Activated effector memory CD4-positive, alpha-beta T cell treated with Interleukin-2 at 50 U/mL for 16 hours (primary cell): ENCODE measurements at places on chromosomes 12 and 14.

DNA sequence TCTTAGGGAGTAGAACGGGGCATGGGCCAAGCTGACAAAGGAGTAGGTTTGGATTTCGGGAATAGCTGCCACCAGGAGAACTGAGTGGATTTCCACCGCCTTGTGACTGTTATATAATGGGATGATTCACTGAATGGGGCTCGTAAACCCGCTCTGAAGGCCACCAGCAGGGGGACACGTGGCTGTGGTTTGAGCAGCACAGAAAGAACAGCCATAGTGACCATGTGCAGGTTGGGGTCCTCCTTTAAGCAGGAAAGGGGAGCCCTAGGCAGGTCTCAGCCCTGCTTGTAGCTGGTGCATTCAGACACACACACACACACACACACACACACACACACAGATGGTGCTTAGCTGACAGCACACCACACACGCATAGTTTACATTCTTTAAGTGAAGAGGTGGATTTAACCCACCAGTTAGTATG lies 8.6 kb upstream of the ASB2 start:
- DNase-seq = no peak

- no peak for DNase-seq
These were observed 54.7 kb downstream of the BCL11B start for GRCh38 chr14:99217066-99217955.

DNA sequence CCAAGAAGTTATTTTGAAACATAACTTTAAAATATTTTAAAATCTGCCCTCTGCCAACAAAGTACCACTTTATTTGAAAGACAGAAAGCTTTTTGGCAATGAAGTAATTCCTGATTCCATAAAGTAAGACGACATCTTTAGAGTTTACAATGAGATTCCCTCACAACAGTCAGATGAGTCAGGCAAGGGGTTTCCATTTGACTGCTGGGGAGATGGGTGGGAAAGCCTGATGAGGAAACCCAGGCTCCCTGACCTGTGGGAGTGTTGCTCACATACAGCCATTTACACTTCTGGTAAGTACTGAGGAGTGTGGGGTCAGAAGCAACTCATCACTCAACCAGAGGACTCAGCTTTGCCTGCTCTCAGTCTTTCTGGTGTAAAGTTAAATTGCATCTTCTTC lies 10.2 kb downstream of the KITLG start:
- DNase-seq = no peak

DNA sequence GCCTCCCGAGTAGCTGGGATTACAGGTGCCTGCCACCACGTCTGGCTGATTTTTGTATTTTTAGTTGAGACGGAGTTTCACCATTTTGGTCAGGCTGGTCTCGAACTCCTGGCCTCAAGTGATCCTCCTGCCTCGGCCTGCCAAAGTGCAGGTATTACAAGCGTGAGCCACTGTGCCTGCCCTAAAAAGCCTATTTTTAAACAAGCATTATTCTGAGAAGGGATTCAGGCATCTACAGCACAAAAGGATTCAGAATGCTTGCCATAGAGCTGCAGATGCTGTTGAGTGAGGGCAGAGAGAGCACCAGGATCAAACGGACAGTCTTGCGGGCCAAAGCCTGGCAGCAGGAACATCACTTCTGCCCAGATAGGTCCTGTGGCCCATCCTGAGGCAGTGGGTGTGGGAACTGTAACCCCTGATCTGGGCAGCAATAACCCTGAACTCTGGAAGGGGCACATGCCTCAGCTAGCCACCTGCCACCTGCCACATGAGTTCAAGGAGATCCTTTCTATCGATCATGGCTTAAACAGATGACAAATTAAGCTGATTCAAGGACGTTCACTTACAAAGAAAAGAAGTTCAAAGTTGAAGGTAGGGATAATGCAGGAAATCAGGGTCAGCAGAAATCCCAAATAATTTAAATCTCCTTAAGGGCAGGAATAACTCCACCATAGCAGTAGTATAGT lies 16.8 kb upstream of the SNX6 start:
- DNase-seq = no peak

DNA sequence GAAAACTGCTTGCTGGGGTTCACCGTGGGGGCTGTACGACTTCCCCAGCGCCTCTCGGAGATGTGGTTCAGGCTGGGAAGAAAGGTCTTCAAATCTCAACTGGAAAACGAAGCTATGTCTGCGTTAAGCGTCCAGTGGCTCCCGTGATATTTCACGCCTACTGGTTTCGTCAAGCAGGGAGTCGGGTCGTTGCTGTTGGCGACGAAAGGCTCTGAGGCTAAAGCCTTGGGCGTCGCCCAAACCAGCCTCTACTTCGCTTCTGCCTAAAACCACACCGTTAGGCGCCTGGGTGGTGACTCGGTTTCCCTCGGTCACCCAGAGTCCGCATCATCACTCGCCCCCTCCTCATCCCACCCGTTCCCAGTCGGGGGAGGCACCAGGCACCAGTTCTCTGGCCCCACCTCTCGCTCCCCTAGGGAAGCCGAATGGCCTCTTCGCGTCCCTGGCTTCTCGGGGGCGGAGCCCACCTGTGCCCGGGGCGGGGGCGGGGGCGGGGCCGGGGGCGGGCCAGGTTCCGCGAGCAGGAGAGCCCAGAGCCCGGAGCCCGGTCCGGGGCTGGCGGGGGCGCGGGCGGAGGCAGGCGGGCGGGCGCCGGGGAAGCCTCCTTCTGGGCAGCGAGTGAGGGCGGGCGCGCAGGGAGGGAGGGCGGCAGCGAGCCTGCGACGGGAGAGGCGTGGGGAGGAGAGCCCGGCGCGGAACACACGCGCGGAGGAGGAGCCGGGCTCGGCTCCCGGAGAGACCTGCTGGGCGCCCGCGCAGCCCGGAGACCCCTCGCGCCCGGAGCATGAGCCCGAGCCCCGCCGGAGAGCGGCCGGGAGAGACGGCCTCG lies at the start of gene B4GALNT3:
TSS of gene B4GALNT3 (plus strand) at position 510 of the 829 bp plus-strand sequence. CDS start 438 bp downstream, outside the sequence.
- peak; percentile 35 for DNase-seq

DNA sequence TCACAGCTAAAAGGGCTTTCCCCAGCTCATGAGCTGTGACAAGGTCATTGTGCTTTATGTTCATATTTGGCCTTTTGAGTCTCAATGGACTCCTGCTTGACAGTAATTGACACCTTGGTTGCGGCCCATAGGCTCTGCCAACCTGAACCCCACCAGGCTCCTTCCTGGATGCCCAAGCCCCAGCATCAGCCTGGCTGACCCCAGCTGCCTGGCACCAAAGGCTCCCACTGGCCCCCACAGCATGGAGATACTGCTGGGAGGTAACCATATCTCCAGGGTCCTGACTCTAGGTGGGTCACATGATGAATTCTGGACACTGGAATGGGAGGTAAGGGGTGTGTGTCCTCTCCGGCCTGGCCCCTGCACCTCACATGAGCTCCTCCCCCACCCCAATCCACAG lies 50.2 kb downstream of the CLMN start:
- DNase-seq = no peak

- DNase-seq = no peak
These were observed 42.6 kb upstream of the CHGA start for GRCh38 chr14:92880351-92880750.

DNA sequence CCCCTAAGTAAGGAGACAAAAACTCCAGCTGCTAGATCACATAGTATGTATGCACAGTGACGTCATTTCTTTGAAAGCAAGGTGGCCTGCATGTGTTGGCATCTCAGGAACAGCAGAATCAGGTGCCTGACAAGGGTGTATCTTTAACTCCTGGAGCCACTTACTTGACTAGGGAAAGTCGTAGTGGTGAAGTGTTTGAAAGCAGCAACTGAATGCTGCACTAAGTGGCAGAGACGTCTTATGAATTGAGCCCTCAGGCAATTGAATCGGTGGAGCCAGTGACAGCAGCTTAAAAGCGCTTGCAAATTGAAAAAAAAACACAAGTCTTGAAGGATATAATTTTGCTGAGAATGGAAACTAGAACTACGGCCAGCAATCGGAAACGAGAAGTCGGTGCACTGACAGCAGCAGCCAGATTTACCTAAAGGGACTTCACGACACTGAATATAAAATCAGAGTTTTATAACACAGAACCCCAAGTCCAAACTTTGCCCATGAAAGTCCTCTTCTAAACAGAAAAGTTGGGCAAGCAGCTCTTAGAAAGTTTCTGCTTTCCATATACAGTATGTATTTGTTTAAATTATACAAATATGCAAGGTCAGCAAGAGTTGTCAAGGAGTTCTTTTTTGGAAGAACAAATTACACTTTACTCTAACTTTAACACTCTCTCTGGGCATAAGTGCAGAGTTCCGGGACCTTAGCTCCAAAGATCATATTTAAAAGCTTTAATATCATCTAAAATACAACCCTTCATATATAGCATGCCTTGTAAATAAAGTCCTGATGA lies 1.1 kb downstream of the IGF1 start:
- DNase-seq = no peak

DNA sequence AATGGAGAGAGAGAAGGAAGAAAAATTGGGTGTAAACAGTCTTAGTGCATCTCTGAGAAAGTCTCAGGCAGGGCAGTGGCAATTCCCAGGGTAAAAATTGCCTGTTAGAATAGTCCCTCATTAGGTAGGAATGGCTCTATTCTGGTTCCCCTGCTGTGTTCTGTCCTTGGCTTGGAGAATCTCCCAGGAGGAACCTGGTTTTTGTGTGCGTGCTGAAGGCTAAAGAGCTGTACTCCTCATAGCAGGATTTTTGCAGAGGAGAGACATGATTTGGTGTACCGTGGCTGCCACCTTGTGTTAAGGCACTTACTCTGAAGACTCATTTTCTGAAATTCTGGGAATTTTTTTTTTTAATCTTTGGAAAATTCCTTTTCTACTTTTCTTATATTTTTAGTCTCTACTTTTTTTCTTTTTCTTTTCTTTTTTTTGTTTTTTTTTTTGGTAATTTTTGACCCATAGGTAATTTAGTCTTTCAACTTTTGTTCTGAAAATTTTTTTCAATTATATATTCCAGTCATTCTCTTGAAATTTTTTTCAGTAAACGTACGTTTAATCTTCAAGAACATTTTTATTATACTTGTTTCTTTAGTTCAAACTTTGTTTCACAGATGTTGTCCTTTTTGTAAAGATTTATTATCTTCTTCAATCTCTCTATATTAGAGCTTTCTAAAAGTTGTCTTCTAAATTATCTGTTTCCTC lies 63.8 kb downstream of the FBXO33 start:
- no peak for DNase-seq

GRCh38 chr12:94839347-94839746 lies 164.2 kb downstream of the NDUFA12 start:
- no peak for DNase-seq

GRCh38 chr14:75443203-75443969 lies 15.6 kb downstream of the JDP2 start:
- DNase-seq = no peak

DNA sequence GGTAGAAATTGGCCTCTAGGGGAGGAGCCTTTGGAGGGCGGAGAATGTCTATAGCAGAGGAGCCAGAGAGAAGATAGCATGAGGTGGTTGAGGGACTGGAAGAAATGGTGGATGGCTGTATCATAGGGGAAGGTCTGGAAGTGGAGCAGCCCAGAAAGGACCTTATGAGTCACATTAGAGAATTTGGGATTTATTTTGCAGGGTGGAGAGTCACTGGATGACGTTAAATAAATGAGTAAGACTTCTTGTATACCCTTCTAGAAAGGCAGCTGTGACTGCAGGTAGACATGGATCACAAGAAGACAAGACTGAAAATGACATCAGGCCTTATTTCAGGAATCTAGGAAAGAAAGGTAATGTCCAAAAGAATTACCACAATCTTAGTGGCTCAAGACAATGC lies 208.2 kb upstream of the TMTC1 start:
- DNase-seq = no peak

DNA sequence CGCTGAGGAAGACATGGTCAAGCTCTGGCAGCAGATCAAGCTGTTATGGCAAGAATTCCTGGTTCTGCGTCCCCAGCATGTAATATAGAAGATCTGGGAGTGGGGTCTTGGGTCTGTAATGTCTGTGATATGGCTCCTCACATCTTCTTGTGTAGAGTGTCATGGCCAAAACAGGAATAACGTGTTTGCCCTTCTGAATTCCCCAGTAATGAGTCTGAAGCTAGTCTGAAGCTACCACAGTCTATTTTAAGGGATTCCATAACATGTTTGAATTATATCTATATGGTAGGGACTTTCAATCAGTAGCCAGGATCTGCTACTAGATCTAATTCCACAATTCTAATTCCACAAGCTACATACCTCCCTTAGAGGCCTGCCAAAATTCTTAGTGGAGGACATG lies 31.4 kb upstream of the SOX5 start:
- DNase-seq = no peak

- no peak for DNase-seq
These were observed 60.7 kb upstream of the PYGL start for GRCh38 chr14:51004801-51005526.

DNA sequence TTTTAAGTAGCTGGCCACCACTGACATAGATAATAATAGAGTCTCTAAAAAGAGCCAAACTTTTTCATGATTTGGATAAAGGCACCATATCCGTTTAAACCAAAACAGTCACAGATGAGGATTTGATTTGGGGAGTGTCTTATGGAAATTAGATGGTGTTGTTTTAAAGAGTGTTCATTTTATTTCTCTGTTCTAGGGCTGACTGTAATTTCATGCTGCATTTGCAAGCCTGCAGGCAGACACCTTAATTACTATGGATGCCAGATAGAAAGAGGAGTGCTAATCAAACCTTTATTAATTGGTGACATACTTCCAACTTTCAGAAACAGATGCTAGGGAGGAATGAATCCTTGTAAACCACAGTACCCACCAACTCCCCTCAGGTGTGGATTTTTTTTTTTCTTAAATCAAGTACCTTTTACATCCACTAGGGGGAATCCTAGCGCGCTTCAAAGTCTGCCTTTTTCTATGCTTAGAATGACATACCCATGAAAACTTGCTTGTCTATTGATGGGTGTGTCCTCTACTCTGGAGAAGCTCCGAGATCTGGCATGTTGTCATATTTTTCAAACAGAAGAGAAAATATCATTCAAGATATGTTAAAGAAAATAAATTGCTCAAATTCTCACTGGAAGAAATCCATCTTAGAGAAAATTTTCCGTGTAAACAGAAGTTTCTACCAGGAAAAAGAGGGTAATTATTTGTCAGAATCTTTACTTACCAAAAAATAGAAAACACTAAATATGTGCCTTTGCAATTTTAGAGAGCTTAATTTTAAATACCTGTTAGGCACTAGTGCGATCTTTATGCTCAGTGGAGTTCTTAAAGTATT lies 14.2 kb upstream of the PLXNC1 start:
- no peak for DNase-seq

- no peak for DNase-seq
These were observed 9.6 kb downstream of the APOBEC1 start for GRCh38 chr12:7656121-7656520.

- DNase-seq = no peak
These were observed 540.5 kb downstream of the DIO2 start for GRCh38 chr14:79670811-79671210.
